Omental fat pad (tissue), 4 donors: ENCODE measurements at places on chromosomes 1 and 21.
A peak's percentile ranks its signal among the peaks of the same experiment; 100 is the strongest.

DNA sequence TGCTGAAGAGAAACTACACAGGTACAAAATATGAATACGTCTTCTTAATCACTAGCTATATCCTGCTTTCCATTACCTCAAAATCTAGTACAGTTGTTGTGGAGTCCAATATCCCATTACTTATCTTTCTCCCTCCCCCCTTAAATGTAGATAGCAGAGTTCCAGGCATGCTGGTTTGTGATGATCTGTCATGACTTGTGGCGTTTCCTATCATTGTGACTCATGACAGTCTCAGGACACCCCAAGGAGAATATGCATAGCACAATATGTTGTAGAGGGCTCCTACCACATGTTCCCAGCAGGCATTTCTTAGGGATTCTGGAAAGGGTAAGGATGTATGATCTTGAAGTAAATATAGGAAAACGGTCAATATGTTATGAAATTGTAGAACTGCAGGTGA lies 206.9 kb downstream of the USH2A start:
- DNase-seq = no peak

GRCh38 chr1:218705391-218705790 lies 360.3 kb downstream of the TGFB2 start:
- no peak for DNase-seq

- no peak for DNase-seq
These were observed 26.9 kb downstream of the ATP8B2 start for GRCh38 chr1:154352245-154352580.

GRCh38 chr1:58786184-58786926 lies 2.5 kb upstream of the JUN start:
- no peak for DNase-seq

DNA sequence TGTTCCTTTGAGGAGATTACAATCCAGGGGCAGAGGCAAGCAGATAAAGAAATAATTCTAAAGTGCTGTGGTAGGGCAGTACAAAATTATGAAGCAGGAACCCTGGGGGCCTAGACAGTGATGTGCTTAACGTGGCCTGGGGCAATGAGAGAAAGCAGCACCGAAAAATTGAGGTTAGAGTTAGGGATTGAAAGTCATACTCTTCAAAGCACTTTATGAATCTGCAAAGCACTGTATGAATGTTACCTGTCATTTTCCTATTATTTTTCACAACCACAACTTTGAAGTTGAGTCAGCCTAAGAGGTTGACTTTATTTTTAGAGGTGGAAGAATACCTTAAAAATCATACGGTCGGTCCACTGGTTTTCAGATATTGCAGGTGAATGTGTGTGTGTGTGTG lies 183.4 kb upstream of the NFIA start:
- no peak for DNase-seq

DNA sequence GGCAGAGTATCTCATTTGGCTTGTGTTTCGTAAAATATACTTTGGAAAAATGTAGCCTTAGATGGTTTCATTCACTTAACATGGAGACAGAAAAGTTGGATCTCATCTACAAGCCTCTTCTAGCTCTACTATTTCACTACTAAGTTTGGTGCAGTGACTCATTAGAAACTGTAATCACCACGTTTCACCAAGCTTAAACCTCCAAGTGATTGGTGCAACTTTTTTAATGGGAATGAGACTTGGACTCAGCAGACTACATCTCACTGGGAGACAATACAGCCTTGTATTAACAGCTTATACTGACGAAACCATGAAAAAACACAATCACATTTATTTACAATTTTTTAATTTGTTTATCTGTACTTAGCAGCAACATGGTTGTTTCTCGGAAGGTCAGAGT lies 29.9 kb upstream of the NRIP1 start:
- DNase-seq = no peak

DNA sequence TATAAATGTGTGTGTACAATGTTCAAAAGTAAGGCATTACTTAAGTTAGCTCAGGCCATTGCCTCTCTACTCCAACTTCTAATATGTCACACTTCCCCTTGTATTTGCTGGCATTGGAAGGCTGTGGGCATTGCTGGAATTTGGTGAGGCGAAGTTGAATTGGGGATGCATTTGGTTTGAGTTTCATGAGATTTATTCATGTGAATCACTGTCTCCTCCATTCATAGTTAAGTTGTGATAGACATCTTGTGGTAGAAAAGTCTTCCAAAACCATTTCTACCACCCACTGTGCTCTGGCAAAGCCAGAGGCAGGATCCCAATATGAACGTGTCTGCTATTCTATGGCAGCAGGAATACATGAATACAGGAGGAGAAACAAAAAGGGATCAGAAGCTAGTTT lies 397.8 kb upstream of the USP24 start:
- no peak for DNase-seq

- DNase-seq = no peak
These were observed 93.1 kb downstream of the HHIPL2 start for GRCh38 chr1:222454782-222455181.

DNA sequence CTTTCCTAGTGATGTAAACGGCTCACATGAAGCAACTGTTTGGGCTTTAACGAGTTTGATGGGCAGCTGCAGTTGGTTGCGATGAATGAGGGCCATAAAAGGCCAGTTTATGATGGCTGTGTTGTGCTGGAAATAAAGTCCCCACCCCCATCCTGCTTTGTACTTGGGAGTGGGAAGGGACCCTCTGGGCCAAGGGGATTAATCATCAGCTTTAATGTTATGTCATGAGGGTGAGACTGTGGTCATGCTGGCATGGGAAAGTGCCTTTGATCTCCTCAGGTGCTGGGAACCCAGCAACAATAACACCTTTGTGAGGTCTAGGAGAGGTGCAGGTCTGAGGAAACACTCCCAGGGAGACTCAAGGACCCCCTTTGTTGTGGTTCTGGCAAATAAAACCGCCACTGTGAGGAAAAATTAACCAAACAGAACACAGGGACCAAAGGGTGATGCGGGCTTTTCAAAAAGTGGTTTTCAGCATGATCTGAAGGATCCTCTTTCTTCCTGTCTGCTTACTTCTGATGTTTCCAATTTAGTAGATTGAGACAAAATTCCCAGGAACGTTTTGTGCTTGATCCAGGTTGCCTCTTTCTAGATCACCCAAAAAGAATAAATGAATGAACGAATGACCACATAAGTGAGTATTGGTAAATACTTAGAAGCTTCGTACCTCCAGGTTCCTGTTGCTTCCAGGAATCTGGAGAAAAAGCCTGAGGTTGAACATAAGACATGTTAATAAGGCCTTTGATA lies 257.8 kb upstream of the HOOK1 start:
- DNase-seq = no peak

- DNase-seq = no peak
These were observed 48.2 kb upstream of the ADARB1 start for GRCh38 chr21:45026066-45026745.

GRCh38 chr1:83912876-83913275 lies 86.1 kb downstream of the TTLL7 start:
- no peak for DNase-seq

DNA sequence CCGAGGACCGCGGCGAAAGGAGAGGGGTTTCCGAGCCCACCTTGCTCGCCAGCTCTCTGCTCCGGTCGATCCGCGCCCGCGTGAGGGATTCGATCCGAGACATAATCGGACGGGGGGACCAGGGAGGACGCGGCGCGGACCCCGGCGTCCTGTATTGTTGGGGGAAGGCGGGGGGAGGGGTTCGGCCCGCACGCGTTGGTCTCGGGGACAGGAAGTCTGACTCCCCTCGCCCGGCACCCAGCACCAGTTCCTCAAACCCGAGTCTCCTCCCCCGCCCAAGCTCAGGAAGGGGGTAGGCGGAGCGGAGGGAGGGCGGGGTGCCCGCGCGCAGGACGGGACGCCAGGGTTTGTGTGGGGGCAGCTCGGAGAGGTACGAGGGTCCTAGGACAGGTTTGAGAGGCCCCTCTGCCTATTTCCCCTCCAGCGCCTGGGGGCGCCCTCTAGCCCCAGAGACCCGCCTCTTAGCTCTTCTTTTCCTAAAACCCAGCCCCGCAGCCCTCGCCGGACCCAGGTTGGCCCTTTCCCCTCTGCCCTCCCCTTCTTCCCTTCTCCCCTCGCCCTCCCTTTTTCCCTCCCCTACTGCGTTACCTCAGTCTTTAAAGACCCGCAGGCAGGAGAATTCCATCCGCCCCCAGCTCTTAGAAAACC lies at the start of gene ARHGEF2:
Gene ARHGEF2 (minus strand): TSS at position 223 of the 648 bp plus-strand sequence. CDS start 120 bp downstream, at position 103.
- peak; percentile 57 for DNase-seq

GRCh38 chr1:225973158-225973557 lies 26.0 kb downstream of the SDE2 start:
- no peak for DNase-seq

- DNase-seq = no peak
These were observed 91.9 kb downstream of the HUNK start for GRCh38 chr21:31964692-31965091.

DNA sequence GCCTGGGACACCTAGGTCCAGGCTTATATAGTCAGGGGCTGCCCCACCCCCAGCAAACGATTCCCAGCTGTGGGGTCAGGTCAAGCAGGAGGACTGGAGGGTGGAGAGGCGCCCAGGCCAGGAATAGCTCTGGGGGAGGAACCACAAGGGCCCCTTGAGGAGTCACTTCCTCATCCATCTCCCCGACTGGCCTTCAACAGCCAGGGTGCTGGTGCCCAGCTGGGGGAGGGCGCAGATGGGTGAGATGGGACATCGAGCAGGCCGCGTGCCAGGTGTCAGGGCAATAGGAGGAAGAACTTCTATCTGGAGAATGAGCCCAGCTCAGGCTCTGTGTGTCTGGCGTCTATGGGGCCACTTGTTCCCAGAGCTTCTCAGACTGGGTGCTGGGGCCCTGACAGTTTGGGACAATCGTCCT lies 208 bp upstream of the MYBPH start:
- DNase-seq = no peak

GRCh38 chr1:213977909-213978308 lies 9.9 kb upstream of the PROX1 start:
- DNase-seq = no peak

- no peak for DNase-seq
These were observed 108.7 kb downstream of the LTN1 start for GRCh38 chr21:28883931-28884330.

GRCh38 chr1:107670397-107671040 lies 294.5 kb downstream of the VAV3 start:
- DNase-seq = no peak

- no peak for DNase-seq
These were observed 1793.9 kb downstream of the NCAM2 start for GRCh38 chr21:22791986-22792560.

DNA sequence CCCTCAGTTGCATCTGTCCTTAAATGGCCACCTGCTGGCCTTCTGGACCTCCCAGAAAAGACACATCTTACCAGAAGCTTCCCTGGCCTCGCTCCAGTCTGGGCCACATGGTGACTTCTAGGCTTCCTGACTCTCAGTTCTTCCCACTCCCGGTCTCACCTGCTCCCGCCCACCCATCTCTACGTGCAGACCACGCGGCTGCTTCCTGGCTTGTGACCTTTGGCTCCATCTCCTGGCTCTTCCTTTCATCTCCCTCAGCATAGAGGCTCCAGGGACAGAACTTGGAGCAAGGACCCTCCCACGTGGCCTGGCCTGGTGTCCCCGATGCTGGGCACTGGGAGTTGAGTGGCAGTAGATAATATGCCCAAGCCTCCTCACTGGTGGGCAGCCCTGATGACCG lies 124.9 kb upstream of the IRF2BP2 start:
- no peak for DNase-seq

DNA sequence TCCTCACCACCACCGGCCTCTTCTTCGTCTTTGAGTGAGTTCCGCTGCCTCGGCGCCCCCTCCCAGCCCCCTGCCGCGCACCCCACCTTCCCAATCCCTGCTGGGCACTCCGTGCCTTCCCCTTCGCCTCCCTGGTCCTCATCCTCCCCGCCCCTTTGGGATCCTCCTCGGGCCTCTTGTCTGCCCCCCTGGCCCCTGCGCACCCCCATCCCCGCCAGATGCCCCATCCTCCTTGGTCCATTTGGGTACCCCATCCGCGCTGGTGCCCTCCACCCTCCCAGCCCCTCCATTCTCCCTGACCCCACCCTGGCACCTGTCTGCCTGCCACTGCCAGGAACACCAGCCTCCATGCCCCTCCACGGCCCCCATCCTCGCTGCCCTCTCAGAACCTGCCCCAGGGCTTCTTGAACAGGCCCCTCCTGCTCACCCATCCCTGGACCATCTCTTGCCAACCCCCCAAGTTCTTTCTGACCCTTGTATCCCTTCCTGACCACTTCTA lies 667 bp downstream of the ZDHHC18 start:
- no peak for DNase-seq

- DNase-seq = no peak
These were observed 95.3 kb upstream of the ACTRT2 start for GRCh38 chr1:2925918-2926317.

- DNase-seq = no peak
These were observed 37.3 kb downstream of the COL24A1 start for GRCh38 chr1:86119214-86119764.

GRCh38 chr1:96995351-96995750 lies 273.8 kb downstream of the PTBP2 start:
- DNase-seq = no peak

DNA sequence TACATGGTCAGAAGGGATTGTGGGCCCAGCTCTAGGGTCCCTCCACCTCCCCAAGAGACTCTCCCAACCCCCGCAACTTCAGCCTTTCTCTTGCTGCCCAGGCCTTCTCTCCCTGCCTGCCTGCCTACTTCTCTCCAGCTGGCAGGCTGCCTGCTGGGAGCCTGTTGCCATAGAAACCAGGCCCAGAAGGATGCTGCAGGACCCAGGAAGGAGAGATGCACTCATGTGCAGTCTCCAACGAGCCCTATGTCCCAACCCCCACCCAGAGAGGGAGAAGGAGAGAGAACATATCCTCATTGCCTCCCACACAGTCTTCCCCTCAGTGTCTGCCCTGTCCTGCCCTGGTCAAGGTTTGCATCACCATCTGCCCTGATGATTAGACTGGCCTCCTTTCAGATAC lies 10.8 kb upstream of the SMIM12 start:
- DNase-seq = no peak

- no peak for DNase-seq
These were observed 20.6 kb upstream of the KCNT2 start for GRCh38 chr1:196628838-196629237.

- no peak for DNase-seq
These were observed 40.9 kb downstream of the VPS26C start for GRCh38 chr21:37226041-37226920.

DNA sequence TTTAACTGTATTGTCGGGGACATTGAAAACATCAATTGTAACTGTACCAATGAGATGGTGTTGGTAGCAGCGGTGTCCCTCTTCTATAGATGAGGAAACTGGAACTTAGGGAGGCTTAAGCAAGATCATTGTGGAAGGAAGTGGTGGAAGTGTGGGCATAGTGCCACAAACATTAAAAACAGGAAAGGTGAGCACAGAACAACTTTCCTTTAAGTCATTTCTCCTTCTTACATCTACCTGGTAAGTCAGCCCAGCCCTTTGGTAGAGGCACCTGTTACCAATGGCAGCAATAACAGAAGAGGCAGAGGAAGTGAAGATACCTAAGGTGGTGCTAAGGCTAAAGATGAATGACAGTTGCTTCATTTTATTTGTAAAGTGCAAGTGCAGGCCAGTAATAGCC lies 12.0 kb upstream of the CTSS start:
- DNase-seq = no peak

DNA sequence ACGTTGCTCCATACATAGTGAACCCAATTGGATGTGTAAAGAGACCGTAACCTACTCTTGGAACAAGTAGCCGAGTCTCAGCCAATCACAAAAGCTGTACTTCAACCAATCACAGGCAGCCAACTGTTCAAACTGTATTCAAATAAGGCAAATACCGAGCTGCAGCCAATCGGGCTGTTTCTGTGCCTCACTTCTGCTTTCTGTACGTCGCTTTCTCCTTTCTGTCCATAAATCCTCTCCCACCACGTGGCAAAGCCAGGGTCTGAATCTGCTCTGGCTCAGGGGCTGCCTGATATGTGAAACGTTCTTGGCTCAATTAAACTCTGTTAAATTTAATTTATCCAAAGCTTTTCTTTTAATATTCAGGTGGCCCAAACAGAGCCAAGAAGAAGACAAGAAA lies 210.3 kb downstream of the URB2 start:
- DNase-seq = no peak
